ENCODE measurements at places on chromosomes 13 and 19.
A peak's percentile ranks its signal among the peaks of the same experiment; 100 is the strongest.

DNA sequence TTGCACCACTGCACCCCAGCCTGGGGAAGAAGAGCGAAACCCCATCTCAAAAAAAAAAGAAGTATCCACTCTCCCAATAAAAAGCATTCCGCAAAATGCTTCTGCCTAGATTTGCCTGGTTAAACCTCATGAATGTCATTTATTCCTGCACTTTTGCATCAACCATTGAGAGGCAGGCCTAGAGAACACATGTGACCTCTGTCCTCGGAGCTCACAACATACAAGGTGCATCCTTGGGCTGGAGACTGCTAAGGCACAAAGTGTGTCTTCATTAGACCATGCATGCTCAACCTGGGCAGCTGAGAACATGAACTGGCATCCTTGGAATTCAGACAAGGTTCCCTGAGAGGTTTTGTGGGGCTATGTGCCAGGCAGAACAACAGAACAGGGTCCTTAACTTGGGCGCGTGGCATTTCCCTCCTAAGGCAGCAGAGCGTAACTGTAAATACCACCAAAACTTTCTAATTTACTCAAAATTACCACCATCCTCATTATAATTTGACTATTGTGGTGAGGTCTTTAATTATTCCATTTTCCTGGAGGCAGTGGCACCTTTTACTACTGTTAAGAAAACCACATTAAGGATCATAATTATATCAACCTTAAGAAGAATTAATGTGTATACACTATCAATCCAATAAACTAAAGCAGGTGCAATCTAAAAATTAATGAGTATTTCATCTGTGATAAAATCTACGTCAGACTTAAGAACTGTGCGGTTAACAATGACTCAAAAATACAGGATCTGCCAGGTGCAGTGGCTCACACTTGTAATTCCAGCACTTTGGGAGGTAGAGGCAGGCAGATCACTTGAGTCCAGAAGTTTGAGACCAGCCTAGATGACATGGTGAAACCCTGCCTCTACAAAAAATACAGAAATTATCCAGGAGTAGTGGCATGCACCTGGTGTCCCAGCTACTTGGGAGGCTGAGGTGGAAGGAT, 13.8 kb downstream of the RCBTB1 start:
- no peak for DNase-seq

DNA sequence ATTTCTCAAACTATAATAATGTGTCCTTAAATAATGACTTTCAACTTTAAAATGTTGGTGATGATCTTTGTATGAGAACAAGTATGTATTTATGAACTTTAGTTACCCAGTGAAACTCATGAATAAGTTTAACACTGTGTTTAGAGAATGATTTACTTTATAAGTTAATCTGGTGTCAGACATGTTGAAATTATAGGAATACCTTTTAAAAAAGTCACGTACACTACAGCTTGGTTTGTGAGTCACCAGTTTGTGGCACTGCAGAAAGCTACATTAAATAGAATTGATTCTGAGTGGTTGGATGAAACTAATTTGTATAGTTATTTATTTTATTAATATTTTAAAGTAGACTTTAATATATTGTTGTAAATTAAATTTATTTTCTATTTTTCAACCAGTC, 1366.2 kb upstream of the PCDH20 start:
- no peak for DNase-seq

- no peak for DNase-seq
Observed at GRCh38 chr19:15331419-15332310, 674 bp downstream of the BRD4 start.

GRCh38 chr19:16185768-16186123, 536 bp downstream of the FAM32A start:
- no peak for DNase-seq

DNA sequence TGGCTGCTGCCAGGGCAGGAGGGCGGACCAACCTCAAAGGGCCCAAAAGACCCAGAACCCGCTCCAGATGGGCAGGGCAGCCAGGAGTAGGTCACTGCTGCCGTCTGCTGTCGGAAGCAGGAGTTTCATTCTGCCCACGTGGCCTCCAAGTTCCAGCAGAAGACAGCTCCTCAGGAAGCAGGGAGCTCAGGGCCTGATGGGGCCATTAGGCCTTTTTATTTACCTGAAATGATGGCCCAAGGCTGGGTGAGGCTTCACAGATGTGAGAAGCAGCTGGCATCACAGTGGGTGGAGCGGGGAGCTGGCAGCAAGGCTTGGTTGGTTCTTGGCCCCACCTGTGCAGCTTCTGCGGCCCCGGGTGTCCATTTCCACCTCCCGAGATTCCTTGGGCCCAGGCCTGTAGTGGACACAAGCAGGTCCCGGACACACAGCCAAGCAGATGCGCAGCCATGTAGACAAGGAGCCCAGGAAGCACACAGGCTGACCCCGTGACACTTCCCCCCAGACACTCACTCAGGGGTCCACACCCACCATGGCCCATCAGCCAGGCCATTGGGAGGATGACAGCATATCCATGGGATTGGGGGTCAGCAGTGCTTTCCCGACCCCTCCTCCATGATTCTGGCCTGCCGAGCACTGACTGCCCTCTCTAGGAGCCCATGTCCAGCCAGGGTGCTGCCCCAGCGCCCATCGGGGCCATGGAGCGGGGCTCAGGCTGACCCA, 26.4 kb downstream of the C13orf46 start:
- DNase-seq, result peak; percentile 43

DNA sequence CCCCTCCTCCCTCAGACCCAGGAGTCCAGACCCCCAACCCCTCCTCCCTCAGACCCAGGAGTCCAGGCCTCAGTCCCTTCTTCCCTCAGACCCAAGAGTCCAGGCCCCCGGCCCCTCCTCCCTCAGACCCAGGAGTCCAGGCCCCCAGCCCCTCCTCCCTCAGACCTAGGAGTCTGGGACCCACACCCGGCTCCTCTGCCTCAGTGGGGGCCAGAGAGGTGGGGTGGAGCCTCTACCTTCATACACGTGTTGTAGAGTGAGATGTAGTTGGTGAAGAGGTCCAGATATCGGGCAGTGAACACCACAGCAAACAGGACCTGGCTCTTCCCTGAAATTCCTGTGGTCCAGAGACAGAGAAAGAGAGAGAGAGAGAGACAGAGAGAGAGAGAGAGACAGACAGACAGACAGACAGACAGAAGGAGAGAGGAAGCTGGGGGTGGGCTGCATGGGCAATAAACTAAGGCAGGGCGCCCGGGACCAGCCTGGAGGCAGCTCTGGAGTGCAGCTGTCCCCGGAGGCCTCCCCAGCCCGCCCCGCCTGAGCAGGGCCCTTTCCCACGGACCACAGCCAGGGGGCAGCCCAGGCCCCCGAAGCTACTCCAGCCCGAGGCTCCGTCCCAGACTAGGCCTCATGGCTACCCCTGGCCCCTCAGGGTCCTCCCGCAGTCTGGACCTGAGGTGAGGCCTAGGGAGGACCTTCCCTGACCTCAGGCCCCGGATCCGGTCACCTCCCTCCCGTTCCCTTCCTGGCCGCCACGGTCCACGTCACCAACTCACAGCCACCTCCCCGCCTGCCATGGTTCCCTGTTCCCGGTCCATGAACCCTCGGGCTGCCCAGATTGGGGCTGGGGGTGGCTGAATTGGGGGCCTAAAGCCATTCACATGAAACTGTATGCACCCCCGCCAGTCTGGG, 907 bp downstream of the KDELR1 start:
- no peak for DNase-seq

DNA sequence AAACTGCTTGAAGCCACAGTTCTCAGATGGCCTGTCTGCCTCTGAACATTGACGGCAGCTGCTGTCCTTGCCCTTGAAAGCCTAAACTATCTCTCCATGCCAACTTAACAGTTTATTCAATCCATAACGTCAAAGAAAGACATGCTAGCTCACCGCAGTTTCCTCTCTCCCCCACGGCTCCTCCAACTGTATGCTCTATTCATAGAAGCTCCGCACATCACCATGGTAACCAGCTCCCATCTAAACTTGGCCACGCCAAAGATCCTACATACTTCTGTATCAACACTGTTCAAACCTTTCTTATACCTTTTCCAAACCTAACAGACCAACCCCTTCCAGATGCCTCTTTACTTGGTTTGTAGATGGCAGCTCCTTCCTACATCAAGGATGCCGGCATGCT, 48.6 kb downstream of the ZNF91 start:
- DNase-seq, result no peak

DNA sequence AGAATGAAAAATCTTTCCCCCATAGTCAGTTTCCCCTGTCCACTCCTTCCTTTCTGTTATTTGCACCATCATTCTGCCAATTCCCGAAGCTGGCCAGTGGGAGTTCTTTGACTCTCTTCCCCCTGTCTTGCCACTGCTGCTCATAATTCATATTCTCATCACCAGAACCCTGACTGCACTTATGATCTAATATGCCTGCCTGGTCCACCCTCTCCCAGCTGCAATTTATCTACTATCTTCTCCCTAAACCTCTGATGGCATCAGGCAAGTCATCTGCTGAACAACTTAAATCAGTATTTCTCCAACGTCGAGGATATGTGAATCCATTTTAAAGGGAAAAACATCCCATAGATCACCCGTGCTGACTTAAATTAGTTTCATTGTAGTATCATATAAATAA, 458.0 kb upstream of the GPC6 start:
- no peak for DNase-seq

GRCh38 chr19:29567366-29567915, 38.6 kb upstream of the POP4 start:
- no peak for DNase-seq

DNA sequence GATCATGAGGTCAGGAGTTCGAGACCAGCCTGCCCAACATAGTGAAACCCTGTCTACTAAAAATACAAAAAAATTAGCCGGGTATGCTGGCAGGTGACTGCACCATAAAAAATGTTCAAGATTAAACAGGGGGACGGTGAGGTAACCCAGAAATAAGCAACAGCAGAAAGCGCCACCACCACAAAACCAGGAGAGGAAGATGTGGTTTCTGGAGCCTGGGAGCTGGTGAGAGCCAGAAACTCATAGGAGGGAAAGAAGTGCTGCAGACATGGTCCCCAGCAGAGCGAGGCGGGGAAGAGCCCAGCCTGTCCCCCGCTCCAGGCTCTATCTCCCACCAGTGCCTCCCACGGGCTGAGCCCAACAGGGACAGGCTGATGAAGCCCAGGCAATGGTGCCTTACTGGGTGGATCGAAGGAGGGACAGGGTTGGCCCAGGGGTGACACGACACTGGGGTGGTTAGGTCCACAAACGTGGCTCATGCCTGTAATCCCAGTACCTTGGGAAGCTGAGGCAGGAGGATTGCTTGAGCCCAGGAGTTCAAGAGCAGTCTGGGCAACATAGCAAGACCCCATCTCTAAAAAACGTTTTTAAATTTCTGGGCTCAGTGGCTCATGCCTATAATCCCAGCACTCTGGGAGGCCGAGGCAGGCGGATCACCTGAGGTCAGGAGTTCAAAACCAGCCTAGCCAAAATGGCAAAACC, 19.0 kb downstream of the SPC24 start:
- DNase-seq, result no peak

- DNase-seq, result no peak
Observed at GRCh38 chr13:21372530-21372929, 86.6 kb downstream of the ZDHHC20 start.

DNA sequence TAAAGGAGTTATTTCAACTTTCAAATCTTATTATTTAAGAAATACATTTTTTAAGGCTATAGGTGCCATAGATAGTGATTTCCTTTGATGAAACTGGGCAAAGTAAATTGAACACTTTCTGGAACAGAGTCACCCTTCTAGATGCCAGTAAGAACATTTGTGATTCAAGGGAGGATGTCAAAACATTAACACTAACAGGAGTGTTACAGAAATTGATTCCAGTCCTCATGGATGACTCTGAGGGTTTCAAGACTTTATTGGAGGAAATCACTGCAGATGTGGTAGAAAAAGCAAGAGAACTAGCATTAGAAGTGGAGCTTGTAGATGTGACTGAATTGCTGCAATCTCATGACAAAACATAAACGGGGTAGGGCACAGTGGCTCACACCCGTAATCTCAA, 12.2 kb downstream of the KATNAL1 start:
- no peak for DNase-seq

GRCh38 chr19:48111280-48111679, 663 bp upstream of the PLA2G4C start:
- DNase-seq, result no peak

- DNase-seq, result no peak
Observed at GRCh38 chr19:46852830-46853229, 2.2 kb upstream of the AP2S1 start.

- DNase-seq, result no peak
Observed at GRCh38 chr19:58395220-58395978, at the start of gene RNF225. TSS of gene RNF225 (plus strand) at chr19:58395656. CDS start at chr19:58396090, 434 bp downstream.

- DNase-seq, result no peak
Observed at GRCh38 chr19:8245869-8246835, 37.0 kb downstream of the CERS4 start.

Measured in GM04504 (cell line).